ENCODE measurements at places on chromosomes 13 and 19.

- no peak for DNase-seq
Measured at GRCh38 chr19:2607712-2608601, 94.5 kb downstream of the GNG7 start.

DNA sequence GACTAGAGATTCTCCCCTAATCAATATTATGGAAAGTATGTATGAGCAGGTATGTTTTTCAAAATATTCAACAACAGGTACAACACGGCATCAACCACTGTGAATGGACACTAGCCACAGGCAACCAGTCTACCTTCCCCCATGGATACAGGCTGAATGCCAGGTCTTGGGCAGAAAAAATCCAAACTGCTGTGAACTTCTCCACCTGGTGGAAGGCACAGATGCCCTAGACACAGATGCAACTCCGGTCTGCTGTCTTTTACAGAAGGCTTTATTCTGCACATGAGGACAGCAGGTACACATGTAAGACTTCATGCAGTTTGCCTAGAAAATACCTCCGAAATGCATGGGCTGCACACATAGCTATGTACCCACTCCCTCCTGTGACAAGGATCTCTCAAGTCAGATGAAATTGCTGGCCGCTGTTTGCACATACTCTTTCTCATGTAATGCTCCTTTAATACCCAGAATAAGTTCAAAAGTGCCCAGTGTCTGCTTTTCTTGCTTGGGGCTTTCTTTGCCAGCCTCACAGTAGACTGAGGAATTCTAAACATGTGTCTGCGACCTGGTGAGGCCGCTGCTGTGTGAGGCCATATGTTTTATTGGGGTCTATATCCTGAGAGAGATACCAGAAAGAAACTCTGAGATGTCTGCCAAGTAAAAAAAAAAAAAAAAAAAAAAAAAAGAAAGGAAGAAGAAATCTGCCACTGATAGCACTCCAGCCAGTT lies 325.9 kb downstream of the FOXO1 start:
- DNase-seq: no peak

GRCh38 chr19:42178791-42179674 lies 38.4 kb downstream of the DEDD2 start:
- no peak for DNase-seq

GRCh38 chr19:43430142-43430710 lies 15.5 kb downstream of the TEX101 start:
- no peak for DNase-seq
